ENCODE measurements at places on chromosomes 7 and 10.

- DNase-seq = no peak
Measured at GRCh38 chr7:136131304-136131630, 154.1 kb upstream of the MTPN start.

GRCh38 chr7:143416565-143417149 lies 8.0 kb upstream of the EPHA1 start:
- peak; percentile 77 for DNase-seq

DNA sequence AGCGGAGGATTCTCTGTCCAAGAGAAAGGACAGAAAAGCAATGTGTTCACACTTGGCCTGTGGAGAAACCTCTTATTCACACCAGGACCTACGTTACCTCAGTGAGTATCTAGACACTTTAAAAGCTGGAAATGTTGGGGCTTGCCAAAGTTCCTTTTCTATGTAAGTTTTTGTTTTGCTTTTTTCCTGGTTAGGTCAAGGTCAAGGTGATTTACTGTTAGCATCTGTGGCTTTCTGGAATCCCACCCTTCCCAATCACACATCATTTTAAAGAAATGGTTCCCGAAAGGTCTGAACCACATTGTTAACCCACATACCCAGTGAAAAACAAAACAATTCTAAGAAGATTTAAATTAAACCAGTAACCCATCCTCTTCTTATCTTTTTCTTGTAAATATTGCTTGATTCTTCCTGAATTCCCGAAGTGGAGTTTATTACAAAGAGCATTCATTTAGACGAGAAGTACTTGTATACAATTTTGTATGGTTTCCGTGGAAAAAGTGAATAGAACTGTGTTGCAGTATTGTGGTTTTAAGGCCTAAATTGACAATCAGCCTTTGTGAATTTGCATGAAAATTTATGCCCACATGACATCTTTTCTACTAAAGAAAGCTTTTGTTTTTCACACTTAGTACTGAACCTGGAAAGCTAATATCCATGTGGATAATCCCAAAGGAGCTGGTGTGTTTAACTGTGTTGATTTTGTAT lies 827.0 kb upstream of the IGFBP3 start:
- DNase-seq = no peak

GRCh38 chr10:11869743-11870460 lies 46.7 kb downstream of the PROSER2 start:
- no peak for DNase-seq

DNA sequence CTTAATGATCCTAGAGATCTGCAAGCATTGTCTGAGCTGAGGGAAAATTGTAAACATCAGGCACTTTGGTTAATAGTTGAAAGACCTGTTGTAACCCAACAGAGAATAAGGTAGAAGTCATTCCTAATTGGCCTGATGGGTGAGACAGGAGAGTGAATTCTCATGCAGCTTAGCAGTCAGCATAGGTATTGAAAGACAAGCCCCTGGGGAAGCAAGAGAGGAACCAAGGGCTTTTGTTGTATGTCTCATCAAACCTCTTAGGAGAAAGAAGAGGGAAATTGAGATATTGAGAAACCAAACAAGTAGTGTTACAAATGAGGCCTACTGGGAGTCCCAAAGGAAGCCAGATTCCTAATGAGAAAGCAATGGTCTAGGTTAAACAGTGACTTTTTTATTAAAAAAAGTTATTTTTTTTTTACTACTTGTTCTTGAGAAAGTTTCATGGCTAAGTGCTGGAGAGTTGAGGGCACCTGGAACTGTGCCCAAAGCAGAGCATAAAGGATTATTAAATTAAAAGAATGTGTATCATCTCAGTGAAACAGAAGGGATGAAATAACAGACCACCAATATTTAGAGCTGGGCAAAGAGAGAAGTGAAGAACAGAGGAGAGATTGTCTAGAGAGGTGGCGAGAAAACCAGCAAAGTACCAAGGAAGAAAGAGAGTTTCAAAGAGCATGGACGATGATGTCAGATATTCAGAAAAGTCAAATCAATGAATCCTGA lies 168.9 kb downstream of the CDK14 start:
- DNase-seq = no peak

GRCh38 chr7:103132995-103133688 lies 15.8 kb downstream of the NAPEPLD start:
- no peak for DNase-seq

DNA sequence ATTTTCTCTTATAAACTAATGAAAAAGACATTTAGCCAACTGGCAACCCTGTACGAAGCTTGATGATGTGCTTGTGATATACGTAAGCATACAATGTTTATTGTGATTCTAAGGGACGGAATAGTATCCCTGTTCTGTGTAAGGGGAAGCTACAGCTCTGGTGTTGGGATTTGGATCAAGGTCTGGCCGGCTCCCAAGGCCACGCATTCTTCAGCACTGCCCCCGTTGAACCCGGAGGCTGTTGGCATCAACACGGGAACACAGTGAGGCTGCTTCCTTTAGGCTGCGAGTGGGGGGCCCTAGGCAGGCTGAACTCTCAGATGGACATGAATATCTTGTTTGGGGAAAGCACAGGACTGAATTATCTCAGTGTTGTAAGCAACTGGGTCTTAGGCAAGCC lies 180.6 kb downstream of the CAMK1D start:
- DNase-seq = no peak

- DNase-seq = no peak
Measured at GRCh38 chr10:91587710-91588638, 44.9 kb downstream of the PPP1R3C start.

GRCh38 chr10:70222340-70222794 lies 10.9 kb downstream of the PPA1 start:
- DNase-seq = no peak

GRCh38 chr10:37263304-37263703 lies 137.9 kb downstream of the ANKRD30A start:
- DNase-seq = peak; percentile 16

- DNase-seq = no peak
Measured at GRCh38 chr10:109769966-109770365, 153.3 kb downstream of the XPNPEP1 start.

DNA sequence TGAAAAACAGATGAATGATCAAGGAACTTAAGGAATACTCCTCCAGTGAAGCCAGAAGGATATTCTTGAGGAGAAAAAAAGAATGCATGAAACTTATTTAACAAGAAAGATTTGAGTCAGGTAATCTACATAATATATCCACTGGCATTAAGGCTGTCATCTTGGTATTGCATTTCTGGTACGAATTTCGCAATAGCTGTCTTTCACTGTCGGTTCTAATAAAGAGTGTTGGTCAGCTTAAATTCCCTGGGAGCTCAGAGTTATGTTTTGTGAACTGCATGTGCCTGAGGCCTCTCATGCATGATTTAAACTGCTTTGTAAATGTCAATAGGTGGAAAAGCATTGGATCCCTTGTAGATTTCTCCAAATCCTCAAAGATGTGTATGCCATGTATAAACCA lies 565.3 kb upstream of the GALNT17 start:
- DNase-seq = no peak

DNA sequence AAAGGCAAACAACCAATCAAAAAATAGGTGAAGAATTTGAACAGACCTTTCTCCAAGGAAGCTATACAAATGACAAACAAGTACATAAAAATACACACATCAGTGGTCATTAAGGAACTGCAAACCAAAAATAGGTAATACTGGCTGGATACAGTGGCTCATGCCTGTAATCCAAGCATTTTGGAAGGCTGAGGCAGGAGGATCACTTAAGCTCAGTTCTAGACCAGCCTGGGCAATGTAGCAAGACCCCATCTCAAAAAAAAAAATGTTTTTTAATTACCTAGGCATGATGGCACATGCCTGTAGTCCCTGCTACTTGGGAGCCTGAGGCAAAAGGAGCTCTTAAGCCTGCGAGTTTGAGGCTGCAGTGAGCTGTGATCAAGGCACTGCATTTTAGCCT lies 19.3 kb downstream of the CDCA7L start:
- no peak for DNase-seq

DNA sequence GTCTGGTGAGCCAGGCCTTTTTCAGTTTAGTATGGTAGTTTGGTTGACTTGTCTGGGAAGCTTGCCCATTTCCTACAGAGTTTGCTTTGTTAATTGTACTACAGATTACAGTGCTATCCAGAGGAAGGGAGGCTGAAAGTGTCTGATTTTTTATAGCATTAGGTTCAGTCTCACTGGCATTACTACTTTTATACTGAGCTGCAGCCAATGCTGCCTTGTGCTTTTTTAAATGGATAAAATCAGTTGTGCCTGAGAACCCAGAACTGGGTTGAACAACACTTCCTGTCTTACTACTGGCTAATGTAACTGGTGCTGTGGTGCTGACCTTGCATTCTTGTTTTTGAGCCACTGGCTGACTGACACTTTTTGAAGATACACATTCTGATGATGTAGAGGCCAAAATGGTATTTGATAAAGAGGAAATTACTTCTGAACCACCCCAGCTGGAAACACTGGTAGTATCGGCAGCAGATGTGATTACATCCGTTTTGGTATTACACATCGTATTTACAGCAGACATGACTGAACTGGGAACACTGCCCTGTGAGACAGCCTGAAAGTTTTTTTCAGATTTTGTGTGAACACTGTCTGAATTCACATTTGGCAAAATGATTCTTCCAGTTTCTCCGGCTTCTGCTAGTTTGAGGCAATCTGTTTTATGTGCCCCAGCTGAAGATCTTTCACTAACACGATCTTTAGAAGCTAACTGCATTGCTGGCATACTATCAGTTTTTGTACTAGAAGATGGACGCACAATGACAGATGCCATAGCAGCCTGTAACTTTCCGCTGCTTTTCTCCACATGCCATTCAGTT lies 74.1 kb downstream of the NRBF2 start:
- no peak for DNase-seq

DNA sequence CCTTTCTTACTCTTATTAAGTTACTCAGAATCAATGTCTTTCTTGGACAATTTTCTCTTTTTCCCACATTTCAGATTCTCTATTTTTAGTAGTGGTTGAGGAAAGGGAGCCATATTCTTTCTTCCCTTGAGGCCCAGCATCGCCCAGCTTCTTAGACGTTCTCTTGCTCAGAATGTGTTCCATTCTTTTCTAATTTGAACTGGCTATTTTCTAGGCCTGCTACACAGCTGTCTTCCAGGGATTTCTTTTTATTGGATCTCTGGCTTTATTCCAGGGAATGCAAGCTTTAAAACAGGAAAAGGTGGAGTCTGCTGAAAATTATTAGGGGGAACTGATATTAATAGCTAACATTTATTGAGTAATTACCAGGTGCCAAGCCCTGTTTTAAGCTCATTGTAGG lies 58.3 kb downstream of the WIPF3 start:
- no peak for DNase-seq

- no peak for DNase-seq
Measured at GRCh38 chr7:46133072-46133471, 212.0 kb upstream of the IGFBP3 start.

DNA sequence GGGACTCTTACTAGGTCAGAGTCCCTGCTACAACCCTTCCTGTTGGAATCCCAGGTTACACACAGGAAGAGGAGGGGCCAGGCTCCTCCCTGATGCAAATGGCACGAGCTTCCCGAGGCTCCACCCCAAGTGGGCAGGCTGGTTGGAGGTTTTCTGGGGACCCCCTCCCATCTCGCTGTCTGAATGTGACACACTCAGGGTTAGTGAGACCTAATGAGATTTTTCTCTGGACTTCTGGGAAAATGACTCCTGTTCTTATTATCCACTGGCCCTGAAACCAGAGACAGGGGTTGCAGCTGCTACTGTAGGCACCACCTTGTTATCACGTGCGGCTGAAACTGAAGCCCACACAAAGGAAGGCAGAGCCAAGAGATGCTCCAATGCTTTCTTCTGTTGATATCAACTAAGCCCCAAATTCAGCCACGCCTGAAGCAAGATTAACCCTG lies 103.3 kb downstream of the FAM107B start:
- no peak for DNase-seq

DNA sequence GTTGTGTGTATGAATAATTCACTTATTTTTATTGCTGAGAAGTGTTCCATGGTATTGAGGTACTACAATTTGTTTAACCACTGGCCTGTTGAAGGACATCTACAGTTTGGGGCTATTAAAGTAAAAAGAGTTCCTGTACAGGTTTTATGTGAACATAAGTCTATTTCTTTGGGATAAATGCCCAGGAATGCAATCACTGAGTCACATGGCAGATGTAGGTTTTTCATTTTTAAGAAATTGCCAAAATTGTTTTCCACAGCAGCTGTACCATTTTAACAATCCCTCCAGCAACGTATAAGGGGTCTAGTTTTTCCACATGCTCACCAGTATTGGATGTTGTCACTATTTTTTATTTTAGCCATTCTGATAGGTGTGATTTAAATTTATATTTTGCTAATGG lies 243.9 kb downstream of the TNS3 start:
- no peak for DNase-seq

- no peak for DNase-seq
Measured at GRCh38 chr7:37536706-37537105, 88.0 kb upstream of the ELMO1 start.

GRCh38 chr7:5532536-5533335 lies 109.1 kb upstream of the TNRC18 start:
- DNase-seq = peak; percentile 93

- DNase-seq = no peak
Measured at GRCh38 chr10:78740976-78741915, 327.5 kb upstream of the ZMIZ1 start.

GRCh38 chr10:122078965-122079795 lies 90.2 kb downstream of the TACC2 start:
- DNase-seq = no peak

GRCh38 chr10:74932648-74933047 lies 106.2 kb downstream of the KAT6B start:
- DNase-seq = no peak

GRCh38 chr7:39637963-39638485 lies 14.7 kb downstream of the RALA start:
- DNase-seq = no peak

DNA sequence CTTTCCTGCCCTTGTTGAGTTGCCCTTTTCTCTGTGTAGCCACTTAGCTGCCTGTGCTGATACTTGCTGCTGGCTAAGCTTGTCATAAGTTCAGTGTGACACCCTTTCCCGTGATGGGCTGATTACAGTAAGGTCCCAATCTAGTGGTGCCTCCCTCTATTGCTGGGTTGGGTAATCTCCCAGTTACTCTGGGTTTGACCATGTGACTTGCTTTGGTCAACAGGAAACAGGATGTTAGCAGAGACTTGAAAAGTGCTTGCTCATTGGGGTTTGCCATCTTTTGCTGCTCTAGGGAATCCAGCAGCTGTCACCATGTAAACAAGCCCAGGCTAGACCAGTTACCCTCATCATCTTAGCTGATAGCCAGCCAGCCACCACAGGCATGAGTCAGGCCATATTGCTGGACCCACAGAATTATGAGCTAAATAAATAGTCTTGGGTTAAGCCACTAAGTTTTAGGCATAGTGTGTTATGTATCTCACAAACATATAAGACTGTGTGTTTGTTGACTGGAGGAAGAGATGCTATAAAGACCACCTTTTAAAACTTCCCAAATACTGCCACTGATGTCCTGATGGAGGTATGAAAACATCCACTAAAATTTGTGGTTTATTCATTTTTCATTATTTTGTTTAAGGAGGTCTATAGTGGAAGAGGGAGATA lies 4.0 kb upstream of the LEP start:
- DNase-seq = peak; percentile 88

DNA sequence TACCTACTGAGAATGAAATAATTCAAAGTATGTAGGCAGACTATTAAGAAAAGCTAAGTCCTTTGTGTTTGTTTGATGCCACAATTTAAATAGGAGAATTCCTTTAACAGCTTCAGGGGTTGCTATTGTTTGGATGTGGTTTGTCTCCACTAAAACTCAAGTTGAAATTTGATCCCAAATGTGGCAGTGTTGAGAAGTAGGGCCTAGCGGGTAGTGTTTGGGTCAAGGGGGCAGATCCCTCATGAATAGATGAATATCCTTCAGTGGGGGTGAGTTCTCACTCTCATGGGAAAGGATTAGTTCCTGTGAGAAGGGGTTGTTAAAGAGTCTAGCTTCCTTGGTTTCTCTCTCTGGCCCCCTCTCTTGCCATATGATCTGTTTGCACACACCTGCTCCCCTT lies 97.0 kb downstream of the HGF start:
- no peak for DNase-seq
